ENCODE measurements at places on chromosomes 16 and 17.

GRCh38 chr16:82859662-82860061 lies 232.9 kb downstream of the CDH13 start:
- DNase-seq, result no peak

- peak; percentile 36 for DNase-seq
Measured at GRCh38 chr17:48030531-48030930, 7.1 kb downstream of the COPZ2 start.

GRCh38 chr17:21540502-21540901 lies 151.8 kb upstream of the KCNJ18 start:
- DNase-seq, result no peak

DNA sequence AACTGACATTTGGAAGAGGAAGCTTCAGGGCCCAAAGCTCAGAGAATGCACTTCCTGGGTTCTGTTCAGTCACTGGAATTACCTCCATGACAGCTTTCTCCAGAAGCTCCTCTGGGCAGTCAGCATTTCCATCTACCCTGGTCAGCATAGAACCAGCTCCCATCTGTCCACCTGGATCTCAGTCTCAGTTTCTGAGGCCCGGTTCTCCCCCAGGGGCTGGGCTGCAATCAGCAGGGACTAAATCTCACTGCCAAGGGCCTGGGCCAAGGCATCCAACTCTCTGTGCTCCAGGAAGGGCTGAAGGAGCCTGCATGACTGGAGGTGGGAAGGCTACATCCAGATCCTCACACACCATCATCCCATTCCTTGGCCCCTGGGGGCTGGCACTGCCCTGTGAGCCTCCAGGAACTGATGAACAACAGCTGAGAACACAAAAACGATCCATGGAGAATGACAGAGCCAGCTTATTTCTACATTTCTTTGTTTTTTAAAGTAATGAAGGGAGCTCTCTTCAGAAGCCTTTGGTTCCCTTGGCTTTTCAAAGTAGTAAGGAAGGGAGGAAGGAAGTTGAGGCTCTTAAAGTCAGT lies 66.3 kb upstream of the MRTFB start:
- no peak for DNase-seq

DNA sequence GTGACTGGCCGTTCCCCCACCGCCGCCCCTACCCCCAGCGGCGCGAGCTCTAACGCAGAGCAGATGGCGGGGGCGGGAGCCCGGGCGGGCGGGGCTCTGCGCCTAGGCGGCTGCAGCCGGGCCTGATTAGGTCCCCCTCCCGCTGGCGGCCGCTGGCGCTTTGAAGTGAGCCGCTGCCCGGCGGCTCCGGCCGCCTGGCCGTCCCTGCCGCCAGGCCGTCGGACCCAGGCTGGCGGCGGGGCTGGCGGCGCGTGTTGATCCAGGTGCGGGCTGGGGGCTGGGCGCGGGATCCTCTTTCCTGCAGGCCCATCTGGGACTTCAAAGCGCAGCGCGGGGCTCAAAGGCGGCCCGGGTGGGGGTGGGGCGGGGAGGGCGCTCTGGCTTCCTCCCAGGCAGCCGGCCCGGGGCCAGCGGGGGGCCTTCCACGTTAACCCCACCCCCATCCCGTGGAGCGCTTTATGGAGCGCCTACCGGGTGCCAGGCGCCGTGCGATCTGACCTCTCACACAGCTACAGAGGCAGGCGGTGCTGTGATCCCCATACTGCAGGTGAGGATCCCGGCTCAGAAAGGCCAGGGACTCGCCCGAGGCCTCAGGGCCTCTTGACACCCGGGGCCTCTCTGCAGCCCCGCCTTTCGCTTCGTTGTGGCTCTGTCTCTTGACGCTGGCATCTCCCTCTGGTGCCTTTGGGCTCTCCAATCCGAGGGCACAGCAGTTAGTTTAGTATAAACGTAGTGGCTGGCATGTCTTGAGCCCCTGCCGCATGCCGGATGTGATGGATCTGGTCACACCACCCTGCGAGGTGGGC lies 80.0 kb upstream of the NKD1 start:
- no peak for DNase-seq

DNA sequence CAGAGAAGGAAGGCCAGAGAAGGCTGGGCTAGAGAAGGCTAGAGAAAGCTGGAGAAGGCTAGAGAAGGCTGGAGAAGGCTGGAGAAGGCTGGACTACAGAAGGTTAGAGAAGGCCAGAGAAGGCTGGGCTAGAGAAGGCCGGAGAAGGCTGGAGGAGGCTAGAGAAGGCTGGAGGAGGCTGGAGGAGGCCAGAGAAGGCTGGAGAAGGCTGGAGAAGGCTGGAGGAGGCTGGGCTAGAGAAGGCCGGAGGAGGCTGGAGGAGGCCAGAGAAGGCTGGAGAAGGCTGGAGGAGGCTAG lies 6.4 kb upstream of the OGFOD3 start:
- DNase-seq, result no peak

GRCh38 chr17:47286198-47286914 lies 32.7 kb downstream of the ITGB3 start:
- no peak for DNase-seq

DNA sequence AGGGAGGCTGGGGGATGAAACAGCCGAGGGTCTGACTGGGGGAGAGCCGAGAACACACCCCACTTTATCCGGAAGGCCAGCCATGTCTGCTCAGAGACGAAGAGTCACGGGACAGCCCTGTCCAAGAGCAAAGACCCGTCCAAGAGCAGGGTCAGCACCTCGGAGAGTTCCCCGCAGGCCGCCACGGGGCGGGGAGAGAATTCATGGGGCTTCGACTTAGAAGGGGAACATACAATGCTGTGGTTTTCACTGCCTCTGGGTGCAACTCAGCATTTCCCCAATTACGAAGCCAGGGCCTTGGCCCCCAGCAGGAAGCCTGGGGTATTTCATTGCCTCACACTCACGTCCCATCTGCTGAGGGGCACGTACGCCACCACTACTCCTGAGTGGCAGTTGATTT lies 59.3 kb downstream of the JPH3 start:
- peak; percentile 58 for DNase-seq

- DNase-seq, result no peak
Measured at GRCh38 chr16:21084631-21085225, 65.9 kb downstream of the DNAH3 start.

DNA sequence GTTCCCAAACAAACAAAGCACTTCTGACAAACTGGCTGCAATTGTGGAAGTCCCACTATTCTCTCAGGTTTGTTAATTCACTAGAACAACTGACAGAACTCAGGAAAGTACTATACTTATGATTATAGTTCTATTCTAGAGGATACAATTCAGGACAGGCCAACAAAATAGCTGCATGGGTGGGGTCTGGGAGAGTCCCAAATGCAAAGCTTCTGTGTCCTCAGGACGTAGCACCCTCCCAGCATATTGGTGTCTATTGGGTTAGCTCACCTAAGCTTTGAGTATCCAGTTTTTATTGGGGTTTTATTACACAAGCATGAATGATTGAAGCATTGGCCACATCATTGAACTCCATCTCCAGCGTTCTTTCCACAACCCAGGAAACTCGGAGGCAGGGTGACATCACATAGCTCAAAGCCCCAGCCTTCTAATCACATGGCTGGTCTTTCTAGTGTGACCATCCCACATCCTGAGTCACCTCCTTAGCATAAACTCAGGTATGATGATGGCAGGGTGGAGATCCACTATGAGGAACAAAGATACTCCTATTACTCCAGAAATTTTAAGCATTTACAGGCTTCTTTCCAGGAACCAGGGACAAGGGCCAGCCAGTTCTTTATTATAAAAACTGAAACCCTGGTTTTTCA lies 43.9 kb upstream of the CCNF start:
- no peak for DNase-seq

DNA sequence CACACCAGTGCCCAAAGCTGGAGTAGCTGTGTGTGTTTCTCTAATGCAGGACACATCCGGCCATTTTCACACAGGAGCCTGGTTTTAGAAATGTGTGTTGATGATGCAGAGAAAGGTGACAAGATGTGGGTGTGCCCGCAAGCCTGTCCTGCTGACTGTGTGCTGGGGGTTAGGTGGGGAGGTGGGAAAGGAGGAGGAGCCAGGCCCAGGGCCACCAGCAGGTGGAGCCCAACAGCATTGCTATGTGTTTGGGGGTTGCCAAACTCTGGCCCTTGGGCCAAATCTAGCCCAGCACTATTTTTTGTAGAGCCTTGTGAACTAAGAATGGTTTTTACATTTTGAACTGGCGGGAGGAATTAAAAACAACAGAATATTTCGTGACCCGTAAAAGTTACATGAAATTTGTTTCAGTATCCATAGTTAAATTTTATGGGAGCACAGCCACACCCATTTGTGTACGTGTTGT lies 61.7 kb upstream of the LGALS9 start:
- DNase-seq, result peak; percentile 43

DNA sequence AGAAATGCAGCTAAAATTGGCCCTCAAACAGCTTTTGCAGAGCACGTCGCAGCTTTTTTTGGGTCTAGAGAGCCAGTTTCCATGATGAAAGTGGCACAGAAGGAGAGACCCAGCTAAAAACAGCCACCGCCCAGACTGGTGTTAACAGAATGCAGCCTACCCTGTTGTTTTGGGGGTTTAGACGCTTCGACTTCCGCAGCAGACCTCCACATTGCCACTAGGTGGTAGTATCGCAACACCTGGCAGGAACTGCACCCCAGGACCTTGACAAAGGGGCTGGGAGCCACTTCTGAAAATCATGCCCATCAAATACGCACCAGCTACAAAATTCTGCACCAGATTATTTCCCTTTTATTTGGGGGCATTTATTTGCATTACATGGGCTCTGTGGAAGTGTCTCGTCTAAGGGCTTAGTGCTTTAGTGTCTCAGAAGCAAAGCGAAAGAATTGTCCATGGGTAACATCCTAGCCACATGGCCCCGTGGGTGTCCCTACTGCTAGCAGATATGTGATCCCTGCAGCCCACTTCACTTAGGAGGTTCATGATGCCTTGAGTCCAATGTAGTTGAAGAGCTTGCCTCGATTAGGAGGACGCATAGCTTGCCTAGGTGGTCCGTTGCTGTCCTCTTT lies 167.1 kb downstream of the HAPSTR1 start:
- peak; percentile 1 for DNase-seq

DNA sequence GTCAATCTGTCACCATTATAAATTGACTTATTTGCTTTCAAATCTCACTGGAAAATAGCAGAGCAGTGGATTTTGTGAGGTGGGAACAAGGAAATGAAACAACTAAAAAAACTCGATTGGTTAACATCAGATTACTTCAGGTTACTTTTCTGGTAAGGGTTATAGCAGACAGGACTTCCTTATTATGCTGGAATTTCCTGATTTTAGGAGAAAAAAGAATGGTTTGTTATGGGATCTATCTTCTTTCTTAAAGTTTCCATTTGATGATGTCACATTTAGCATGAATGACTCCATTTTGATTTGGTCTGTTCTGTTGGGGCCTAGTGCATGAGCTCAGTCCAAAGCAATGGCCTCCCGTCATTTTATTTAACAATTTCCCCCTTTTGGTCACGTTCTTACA lies 210.6 kb downstream of the KCNJ2 start:
- DNase-seq, result no peak

- no peak for DNase-seq
Measured at GRCh38 chr16:75189638-75190245, 17.2 kb downstream of the CTRB2 start.

DNA sequence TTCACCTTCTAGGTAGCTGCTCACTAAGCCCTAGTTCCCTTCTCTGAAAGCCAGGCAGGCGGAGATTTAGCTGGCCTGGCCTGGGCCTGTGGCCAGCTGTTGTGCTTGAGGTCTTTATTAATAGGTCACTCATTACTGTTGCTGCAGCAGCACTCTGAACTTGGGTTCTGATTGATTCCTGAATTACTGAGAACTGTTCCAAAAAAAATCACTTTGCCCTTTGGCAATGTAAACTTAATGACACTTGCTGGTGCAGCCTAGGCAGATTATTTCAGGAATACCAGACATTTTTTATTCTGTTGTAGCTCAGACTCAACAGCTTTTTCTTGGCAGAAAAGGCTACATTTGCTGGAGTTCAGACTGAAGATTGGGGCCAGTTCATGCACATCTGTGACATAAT lies 2.7 kb downstream of the TOM1L1 start:
- DNase-seq, result no peak

DNA sequence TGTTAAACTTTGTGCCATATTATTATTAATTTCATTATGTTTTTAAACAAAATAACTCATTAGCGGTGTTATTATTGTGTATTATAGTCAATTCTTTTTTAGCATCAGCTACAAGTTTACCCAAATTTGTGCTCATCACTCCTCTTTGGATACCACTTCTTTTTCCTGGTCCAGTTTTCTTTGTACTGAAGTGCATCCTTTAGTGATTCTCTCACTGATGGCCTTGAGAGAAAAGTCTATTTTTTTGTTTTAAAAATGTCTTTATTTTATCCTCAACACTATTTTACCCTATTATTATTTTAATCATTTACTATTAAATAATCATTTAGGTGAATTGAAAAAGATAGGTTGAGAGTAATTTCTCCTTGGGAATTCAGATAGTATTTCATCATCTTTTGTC lies 99.2 kb downstream of the RGS9 start:
- no peak for DNase-seq

- no peak for DNase-seq
Measured at GRCh38 chr17:19378416-19379360, at the start of gene MAPK7. Gene MAPK7, plus strand, starts transcription at chr17:19378498. Its CDS starts 403 bp downstream, at chr17:19378901.

GRCh38 chr17:27539152-27539551 lies 82.9 kb downstream of the KSR1 start:
- DNase-seq, result no peak

DNA sequence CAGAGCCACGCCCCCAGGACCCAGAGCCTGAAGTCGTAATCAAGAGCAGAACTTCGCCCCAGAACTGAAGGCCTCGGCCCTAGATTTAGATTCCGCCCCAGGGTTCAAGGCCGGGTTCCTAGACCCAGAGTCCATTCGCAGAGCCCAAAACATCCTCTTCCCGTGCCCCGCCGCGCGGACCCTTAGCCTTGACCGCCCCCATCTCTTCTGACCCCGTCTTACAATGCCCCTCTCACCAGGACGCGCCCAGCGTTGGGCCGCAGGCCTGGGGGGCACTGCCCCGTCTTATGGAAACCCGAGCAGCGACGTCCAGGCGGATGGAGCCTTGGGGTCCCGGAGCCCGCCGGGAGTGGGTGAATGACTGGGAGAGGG lies 5.0 kb downstream of the CD19 start:
- no peak for DNase-seq

- DNase-seq, result no peak
Measured at GRCh38 chr16:55501549-55502322, 7.1 kb upstream of the LPCAT2 start.

DNA sequence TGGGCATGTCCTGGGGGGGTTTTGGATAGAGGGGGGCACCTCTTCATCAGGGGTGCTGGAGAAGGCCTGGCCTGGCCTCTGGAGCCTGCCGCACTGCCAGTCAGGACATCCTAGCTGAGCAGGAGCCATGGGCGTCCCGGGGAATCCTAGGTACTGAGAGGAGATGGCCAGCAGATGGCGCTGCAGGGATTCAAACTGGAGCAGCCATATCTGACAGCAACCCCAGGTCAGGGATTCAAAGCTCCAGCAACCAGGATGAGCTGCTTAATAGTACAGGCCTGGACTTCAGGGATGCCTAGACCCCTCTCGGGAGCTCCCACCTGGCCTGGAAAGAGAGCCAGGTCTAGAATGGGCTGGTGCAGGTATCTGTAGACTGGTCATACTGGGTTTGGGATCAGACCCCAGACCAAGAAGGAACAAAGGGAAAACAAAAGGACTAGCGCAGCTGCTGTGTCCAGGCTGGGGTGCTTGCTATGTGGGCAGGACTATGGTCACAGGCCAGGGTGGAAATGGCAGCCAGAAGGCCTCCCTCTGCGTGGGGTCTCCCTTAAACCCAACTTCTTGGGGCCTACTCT lies 306.9 kb upstream of the RBFOX1 start:
- peak; percentile 27 for DNase-seq

Measured in cardiac fibroblast (primary cell).